ENCODE measurements at places on chromosomes 11 and 22. TPM values are rescaled to one million over a fixed set of nuclear protein-coding genes. Genes with fewer than 3 reads are reported as not detected.

Gene ANKK1
- 1.4 TPM for total RNA-seq

Gene TSGA10IP
- not detected for total RNA-seq

Gene MS4A12
- not detected for total RNA-seq

Gene HEPN1
- not detected for total RNA-seq

Gene TMEM191C
- 0.46 TPM for total RNA-seq

Gene PTPRJ
- 2.0 TPM for total RNA-seq

Gene RIMBP3C
- not detected for total RNA-seq

DNA sequence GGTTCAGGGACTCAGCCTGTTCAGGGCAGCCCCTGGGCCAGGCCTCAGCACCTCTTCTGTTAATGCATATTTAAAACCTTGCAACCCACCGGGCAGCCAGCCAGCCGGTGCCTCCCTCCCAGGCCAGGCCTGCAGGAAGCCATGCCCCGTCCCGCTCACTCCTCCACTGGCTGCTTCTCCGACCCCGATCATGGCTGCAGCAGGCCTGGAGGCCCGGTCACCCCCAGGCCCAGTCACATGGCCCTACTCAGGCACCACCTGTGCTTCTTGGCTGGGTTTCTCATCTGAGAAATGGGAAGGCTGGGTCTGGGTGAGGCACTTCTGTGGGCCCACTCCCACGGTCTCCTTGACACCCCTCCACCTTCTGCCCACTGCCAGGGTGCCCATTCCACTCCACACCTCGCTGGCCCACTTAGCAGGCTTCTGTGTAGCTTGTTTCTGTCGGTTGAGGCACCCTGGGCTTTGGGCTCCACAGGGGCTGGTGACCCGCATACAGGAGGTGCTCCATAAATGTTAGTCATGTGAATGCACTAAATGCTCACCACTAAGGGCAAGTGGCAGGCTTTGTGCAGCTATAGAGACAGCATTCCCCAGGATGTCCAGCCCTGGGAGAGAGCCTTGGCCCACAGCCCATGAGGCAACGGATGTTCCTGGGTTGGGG lies 11.4 kb downstream of the RTN4R start:
- no peak for DNase-seq

DNA sequence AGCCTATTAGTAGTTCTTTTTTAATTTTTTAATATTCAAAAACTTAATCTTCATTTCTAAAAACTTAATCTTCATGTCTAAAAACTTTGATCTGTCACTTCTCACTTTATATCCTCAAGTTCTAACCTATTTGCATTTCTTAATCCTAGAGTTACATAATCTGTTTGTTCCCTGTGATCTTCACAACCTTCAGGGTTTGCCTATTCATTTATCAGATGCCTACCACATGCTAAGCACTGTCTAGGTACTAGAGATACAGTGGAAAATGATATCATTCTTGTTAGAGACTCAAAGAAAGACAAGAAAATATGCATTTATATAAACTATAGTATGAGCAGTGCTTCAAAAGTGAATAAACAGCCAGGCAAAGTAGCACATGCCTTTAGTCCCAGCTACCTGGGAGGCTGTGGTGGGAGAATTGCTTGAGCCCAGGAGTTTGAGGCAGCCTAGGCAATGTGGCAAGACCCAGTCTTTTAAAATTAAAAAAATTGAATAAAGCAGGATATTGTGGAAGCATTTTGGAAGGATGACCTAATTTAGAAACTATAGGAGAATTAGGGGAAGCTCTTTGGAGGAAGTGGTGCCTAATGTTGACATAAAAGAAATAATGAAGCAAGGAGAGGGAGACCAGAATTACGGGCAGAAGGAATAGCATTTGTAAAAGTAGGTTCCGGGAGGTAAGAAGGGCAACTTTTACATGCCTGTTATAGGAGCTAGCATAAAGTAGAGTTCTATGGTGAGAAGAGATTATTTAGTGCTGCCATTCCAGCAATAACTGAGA lies 54.4 kb upstream of the GRK2 start:
- DNase-seq: no peak

DNA sequence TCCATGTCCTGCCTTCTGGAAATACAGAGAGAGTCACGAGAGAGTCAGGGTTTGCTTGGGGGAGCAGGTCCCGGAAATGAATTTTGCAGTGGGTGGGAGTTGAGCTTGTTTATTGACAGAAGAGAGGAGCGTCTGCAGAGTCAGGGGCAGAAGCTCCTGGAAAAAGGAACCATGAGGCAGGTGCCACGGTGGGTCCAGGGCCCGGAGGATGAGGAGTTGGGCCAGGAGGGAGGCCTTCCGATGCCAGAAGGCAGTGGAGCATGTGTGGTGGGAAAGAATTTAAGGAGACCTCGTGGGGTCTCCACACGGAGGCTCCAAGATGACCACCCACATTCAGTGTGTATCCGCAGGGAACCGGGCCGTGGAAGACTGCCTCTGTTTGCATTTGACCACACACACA lies 461.2 kb downstream of the BRD1 start:
- DNase-seq: no peak

- DNase-seq: no peak
These were observed 53.2 kb upstream of the FTH1 start for GRCh38 chr11:62020661-62021060.
